ENCODE measurements at places on chromosomes 13 and 19.

DNA sequence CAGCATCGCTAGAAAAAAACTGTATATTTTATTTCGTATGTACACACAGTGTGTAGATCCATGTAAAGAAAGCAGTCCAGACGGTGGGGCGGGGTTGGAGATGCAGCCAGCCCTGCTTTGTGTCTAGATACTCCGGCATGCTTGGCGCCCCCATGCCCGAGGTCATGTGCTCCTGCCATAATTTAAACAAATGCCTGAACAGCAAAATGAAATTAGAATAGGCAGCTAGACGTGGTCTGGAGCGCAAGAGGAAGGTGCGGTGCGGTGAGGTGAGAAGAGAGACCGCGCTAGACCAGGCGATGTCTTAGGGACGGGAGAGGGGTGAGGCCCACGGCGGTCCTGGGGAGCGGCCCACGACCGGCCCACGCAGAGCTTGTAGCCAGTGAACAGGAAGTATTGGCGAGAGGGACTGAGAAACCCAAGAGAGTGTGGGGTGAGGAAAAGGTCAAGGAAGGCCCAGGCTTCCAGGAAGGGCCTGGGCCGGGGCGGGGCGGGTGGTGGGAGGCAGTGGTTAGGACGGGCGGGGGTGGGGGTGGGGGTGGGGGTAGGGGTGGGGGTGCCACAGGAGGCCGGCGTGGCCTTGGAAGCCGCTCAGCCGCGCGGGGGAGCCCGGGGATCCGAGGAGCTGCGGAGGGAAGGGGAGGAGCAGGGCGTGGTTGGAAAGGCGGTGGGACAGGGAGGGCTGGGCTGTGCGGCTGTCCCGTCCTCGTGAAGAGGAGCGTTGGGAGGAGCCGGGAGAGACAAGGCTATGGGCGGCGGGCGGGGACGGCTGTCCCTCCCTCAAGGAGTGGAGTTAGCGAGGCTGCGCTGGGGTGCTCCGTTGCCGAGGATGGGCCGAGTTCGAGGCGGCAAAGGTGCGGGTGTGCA lies 254.7 kb upstream of the SGCG start:
- DNase-seq, result no peak

- DNase-seq, result no peak
These were observed 573.1 kb upstream of the KLF12 start for GRCh38 chr13:74707291-74707690.

GRCh38 chr13:94268661-94269060 lies 210.8 kb downstream of the DCT start:
- DNase-seq, result no peak

DNA sequence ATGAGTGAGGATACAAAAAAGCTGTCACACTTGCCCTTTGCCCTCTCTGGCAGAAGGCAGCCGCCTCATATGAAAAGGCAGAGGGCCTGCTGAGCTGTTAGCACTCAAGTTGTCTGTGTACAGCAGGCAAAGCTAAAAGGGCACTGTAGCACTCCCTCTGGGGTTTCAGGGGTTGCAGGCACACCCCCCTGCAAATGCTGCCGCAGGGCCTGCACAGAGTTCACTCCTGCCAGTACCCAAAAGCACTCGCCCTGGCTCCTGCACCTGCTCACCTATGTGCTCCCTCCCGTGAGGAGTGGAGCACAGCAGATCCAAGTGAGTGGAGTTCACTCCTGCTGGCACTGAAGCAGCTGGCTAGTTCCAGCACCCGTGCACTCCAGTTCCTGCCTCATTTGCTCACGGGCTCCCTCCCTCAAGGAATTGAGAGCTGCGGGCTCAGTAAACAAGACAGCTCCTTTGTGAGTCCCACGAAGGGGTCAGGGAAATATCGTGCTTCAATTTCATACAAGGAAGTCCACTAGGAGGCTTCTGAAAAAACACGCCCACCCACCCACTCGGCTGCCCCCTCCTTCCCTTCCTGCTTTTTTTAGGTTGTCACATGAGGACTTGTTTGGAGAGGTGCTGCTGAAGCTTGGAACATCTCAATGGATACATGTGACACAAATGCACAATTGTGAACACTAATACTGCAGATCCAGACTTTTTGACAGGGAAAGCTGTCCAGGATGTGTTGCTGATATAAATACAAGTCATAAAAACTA lies 9.9 kb upstream of the RCBTB2 start:
- DNase-seq, result no peak

DNA sequence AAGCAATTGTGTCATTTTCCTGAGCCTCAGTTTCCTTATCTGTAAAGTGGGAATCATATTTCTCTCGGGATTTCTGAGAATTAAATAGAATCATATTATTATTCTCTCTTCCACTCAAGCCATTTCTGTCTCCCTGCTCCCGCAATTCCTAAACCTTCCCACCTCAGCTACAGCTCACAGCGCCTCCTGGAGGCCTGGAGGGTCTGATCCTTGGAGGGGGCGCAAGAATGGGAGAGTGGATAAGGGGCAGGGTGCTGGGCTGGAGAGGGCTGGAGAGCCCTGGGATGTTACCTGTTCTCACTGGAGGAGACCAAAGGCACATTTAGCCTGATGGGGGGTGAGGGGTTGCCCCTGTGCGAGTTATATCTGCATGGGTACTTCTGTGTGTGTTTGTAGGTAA lies 31.1 kb upstream of the CYP2S1 start:
- DNase-seq, result no peak

DNA sequence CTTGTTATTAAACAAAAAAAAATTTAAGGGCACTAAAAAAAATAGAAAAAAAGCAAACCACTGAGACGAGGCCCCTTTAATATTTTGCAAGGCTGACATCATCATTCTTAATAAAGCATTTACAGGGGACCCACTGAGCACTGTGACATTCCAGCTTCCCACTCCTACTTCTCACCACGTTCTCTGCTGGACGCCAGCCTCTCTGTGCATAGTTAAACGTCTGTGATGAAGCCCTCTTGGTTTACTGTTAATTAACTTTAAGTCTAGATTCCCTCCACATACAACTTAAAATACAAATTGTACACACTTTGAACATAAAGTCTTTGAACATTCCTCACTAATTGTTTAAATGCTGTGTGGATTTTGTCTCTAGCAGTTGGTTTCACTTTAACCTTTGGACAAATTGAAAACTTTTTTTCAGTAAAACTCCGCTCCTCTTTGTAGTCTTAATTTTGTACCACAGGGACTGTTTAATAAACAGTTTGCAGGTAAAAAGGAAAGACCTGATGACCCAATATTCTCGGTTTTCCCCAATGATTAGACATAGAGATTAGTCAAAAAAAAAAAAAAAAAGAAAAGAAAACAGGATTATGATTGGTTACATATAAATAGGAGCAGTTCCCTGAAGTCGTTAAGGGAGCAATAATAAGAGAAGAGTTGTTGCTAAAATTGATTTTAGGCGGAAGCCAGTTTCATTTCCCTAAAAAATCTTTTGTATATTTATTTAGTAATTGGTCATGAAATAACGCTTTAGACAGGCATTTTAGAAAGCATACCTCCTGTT lies 219.8 kb downstream of the MZT1 start:
- DNase-seq, result no peak

DNA sequence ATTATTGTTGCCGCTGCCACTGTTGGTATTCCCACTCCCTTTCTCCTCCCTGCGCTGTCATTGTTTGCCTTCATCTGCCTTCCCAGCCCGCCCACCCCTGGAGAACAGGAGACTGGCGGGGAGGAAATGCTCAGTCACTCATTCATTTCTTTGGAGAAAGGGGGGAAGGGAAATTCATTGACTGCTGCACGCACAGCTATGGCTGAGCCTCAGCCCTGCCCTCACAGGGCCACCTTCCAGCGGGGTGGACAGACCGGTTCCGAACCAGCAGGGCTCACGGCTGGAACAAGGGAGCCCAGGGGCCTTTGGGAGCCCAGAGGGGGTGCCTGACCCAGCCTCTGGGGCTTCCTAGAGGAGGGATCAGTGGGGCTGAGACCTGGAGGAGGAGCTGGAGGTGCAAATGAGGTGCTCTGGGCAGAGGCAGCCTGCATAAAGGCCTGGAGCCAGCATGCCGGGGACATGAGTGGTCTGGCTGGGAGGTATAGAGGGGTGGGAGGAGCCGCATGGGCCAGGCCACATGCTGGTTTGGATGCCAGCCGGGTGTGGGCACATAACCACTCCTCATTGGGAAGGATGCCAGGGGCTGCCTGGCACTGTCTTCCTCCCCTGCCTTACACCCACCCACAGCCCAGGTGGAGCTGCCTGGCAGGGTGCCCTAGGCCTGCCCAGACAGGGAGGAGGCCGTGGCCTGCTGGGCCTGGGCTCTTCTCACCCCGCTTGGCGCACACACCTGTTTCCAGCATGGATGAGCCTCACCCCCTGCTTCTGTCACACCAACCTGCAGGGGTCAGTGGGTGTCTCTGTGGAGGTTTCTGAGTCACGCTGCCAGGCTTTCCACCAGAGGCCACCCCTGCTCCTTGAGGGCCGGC lies 26.8 kb downstream of the PPP5C start:
- DNase-seq, result no peak

GRCh38 chr13:74466020-74466419 lies 331.8 kb upstream of the KLF12 start:
- DNase-seq, result no peak

GRCh38 chr19:45402298-45403061 lies 2.4 kb downstream of the PPP1R13L start:
- peak; percentile 57 for DNase-seq

- DNase-seq, result no peak
These were observed 103.5 kb downstream of the POU4F1 start for GRCh38 chr13:78499802-78500201.

GRCh38 chr19:28694812-28695211 lies 518.1 kb downstream of the UQCRFS1 start:
- no peak for DNase-seq

GRCh38 chr19:10805065-10805757 lies 30.8 kb downstream of the TMED1 start:
- DNase-seq, result no peak

DNA sequence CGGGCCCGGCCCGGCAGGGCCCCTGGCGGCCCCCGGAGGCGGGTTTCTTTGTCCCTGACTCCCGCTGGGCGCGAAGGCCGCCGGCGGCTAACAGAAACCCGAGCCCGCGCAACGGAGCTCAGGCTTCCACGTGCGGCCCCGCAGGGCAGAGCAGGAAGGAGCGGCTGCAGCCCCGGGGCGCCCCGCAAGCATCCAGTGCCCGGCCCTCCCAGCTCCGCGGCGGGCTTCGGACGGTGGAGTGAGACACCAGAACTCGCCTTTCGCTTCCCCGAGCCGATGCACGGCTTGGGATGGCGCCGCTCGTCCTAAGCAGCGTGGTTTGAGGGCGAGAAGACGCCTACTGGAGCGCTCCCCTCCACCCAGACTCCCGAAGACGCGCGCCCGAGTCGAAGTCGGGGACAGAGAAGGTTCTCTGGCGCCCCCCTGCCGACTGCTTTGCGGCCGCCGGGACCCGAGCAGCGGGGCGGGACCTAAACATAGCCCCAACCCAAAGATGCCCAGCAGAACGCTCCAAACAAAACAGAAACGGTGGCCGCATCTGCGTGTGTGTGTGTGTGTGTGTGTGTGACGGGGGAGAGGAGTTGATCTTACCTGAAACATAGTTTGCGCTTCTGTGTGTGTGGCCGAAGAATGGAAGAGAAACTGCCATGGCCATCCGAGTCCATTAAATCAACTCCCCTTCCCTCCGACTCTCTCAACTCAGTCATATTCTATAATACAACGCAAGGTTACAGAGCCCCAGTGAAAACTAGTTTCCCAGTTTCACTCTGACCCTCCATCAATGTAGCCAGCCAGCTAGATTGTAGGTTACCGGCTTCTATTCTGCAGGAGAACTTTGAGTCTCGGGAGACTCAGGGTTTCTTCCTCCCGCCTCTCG lies 629 bp upstream of the FGF9 start:
- DNase-seq, result peak; percentile 77

DNA sequence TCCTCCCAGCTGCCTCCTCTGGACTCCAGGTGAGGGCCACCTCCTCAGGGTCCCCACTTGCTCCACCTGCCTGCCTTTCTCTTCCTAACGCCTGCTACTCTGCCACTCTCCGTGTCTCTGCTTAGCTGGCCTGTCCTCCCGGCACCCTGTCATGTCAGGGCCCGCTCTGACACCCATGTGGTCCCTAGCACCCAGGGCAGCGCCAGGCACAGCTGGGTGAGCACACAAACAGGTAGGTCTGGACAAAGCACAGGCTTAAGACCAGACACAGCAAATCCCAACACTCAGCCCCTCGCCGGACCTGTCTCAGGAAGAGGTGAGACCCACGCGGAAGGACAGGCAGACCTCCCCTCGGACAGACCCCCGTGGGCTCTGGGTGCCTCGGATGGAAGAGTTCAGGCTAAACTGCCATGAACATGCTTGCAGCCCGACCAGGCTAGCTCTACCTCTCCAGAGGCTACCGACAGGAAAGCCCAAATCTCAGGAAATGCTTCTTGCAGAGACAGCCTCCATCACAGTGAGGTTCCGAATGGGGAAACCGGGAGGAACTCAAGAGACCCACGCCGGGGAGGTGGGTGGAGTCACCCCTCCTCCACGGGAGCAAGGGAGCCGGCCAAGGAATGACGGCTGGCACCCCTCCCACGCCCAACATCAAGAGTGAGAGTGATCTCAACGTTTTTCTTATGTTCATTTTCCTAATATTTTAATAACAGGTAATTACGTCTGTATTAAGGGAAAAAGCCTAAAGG lies 12.5 kb downstream of the ZNF787 start:
- DNase-seq, result no peak

- no peak for DNase-seq
These were observed 33.1 kb upstream of the CACTIN start for GRCh38 chr19:3659746-3660112.

- no peak for DNase-seq
These were observed 560 bp downstream of the NDUFA7 start for GRCh38 chr19:8320564-8321066.

- no peak for DNase-seq
These were observed 10.9 kb downstream of the SETDB2 start for GRCh38 chr13:49455007-49455398.
